ENCODE measurements at places on chromosomes 7 and 10.

- no peak for DNase-seq
These were observed 12.3 kb upstream of the TRDMT1 start for GRCh38 chr10:17213646-17214349.

GRCh38 chr7:22082553-22082885, 136.8 kb upstream of the CDCA7L start:
- no peak for DNase-seq

- DNase-seq, result no peak
These were observed 34.6 kb upstream of the PDSS1 start for GRCh38 chr10:26662864-26663263.

DNA sequence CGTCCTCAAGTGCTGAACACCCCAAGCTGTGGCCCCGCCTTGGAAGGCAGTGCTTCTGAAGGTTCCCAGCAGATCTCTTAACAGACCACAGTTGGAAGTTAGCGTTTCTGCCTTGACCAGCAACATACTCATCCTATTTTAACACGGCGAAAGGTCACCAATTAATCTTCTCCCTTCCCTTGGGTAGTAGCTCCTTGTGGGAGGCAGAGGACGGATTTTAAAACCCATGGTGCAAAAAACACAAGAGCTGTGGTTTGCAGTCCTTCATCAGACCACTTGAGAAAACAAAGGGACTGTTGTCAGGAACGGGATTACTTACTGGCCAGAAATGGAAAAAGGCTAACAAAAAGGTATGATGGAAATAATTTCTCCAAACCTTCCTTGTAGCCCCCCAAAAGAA, 87.3 kb downstream of the BEND7 start:
- no peak for DNase-seq

GRCh38 chr10:101061624-101062231, at the start of gene KAZALD1:
Gene KAZALD1 (plus strand): TSS chr10:101061989. CDS start chr10:101062593, 604 bp downstream.
- DNase-seq, result no peak

DNA sequence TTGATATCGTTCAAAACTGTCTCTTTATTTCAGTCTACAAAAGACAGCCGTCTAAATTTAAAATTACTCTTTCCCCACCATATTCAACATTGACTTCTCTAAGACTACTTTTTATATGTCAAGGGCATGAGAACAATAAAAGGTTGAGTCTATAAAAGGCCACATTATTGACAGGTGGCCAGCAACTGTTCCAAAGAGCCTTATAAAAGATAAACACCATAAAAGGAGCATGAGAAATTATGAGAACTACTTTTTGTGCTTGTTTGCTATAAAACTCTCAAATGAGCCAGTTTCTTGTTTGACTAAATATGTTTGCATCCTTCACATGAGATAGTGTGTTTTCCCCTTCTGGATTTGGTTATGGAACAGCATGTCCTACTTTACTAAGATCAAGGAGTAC, 189.2 kb downstream of the THSD7A start:
- no peak for DNase-seq

DNA sequence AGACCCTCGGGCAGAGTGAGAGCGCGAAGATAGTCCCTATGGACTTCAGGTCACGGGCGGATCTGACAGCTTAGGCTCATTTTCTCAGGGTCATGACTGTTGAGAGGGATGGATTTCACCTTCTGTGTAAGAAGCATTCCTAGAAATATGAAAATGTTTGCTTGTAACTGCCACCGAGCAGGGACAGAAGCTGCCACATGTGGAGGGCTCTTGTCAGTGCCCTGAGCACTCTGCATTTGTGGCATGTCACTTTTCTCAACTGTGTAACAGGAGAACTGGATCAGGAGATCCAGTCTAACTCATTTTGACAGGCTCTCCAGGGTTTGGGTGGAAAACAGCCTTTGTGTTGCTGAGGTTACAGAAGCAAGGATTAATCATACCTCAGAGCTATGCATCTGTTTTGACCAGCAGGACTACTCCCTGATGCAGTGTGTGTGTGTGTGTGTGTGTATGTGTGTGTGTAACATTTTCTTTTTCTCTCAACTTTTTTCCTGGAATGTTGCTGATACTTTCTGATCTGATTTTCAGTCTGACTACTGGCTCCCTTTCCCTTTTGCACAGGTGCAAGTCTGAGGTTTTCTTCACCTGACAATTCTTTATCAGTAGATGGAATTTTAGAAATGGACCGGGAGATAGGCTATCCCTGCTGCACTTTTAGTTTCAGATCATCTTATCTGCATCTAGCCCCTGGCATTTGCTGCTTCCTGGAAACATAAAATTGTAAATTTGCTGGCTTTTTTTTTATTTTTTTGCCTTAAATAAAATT, 183.3 kb downstream of the STK31 start:
- DNase-seq, result no peak

- no peak for DNase-seq
These were observed 79.6 kb upstream of the MTPN start for GRCh38 chr7:136056651-136057231.

DNA sequence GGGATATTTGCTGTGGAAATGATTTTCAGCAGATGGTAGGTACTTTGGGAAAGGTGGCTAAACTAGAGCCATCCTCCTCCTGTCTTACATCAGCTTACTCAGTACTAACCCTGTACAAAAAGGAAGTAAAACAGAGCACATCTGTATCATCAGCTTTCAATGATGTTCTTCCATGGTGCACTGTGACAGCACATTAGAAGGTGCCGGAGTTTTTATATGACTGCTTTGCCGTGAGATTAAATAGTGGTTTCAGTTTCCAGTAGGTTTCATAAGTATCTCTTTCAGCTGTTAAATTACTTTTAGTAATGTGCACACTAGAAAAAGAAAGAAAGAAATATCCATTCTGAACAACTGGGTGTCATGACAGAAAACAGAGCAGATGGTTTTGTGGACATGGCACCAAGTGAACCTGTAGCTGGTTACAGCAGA, 86.5 kb downstream of the ARID5B start:
- no peak for DNase-seq

DNA sequence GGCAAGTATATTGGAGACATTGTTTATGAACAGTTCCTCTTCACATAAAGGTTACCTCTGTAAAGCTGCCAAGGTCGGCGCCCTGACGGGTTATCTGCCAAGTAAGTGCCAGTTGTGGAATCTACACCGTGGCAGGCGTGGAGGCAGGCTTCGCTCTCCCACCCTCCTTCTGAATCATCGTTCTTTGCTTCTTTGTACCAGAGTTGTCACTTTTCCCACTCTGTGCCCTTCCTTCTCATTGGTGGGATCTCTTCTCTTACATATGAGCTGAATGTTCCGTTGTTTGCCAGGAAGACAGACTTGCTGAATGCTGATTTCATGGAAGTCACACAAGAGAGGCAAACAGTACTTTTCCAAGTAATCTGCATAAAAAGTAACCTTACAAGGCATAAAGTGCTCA, 40.6 kb upstream of the PTPRZ1 start:
- no peak for DNase-seq

DNA sequence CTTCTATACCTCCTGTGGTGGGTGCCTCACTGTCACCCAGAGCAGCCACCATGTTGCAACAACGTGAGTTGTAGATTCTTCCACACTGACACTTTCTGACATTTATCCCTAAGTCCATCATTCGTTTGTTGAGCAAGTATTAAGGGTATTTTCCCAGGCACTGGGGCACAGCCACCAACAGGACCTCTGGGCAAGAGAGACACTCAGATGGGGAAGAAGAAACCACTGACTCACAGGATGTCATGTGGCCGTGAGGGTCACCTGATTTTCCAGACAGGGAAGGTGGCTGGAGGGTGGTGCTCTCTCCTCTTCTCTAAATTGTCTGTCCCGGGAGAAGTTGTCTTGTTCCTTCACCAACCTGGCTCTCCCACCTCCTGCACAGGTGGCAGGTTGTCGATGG, 51.7 kb upstream of the PPIF start:
- no peak for DNase-seq

- DNase-seq, result peak; percentile 27
These were observed 72.6 kb downstream of the AP3M1 start for GRCh38 chr10:74078037-74078436.

DNA sequence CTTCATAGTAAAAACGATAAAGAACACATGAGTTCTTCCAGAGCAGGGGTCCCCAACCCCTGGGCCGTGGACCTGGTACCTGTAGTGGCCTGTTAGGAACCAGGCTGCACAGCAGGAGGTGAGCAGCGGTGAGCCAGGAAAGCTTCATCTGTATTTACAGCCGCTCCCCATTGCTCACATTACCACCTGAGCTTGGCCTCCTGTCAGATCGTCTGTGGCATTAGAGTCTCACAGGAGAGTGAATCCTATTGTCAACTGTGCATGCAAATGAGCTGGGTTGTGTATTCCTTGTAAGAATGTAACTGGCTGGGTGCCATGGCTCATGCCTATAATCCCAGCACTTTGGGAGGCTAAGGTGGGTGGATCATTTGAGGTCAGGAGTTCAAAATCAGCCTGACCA, 229.5 kb downstream of the CNTNAP2 start:
- no peak for DNase-seq

DNA sequence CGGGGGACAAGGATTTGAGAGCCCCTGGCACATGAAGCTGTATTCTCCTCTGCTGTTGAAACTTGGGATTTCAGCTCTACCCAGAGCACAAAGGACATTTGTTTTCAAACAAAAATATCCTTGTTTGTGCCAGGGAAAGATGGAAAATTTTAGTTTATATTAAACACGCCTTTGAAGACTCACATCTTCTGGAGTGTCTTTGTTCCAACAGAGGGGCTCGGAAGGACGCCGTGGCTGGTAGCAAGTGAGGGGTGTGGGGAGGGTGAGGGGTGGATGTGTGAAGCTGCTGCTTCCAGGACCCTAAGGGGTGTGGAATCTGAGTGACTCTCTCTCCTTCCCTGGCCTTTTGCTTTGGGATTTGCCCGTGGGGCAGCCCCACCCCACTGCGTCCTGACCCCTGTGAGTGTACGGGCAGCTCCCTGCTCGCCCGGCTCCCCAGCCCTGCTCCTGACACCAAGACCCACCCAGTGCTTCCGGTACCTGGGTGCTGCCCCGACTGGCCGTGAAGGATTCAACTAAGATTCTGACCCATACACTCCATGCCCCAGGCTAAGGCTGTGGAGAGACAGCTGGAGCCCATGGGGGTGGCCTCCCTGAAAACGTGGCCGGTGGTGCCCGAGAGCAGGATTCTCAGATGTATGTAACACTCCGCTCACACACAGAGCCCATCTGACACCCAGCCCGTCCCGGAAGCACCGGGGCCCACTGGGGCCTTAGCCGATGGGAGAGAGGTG, 59.6 kb downstream of the ZRANB1 start:
- DNase-seq, result no peak

DNA sequence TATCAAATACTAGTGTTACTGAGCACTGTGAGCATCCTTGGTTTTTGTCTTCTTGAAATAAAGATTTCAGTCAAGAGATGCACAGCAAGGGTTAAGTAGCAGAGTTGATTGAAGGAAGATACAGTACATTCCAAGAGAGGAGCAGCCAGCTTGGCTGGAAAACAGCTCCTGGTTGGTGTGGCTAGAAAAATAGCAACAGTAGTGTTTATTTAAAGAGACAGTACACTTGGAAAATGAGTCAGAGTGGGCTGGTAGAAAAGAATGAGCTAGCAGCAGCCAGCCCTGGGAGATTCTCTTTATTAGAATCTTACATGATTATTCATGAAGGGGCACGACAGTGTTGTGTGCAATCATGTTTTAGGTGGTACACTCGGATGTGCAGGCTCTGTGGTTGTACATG, 1016.4 kb upstream of the SORCS1 start:
- no peak for DNase-seq

- no peak for DNase-seq
These were observed 29.3 kb downstream of the KMT2C start for GRCh38 chr7:152406491-152406890.

- DNase-seq, result peak; percentile 27
These were observed 129.7 kb downstream of the SAMD9 start for GRCh38 chr7:92988051-92988450.

DNA sequence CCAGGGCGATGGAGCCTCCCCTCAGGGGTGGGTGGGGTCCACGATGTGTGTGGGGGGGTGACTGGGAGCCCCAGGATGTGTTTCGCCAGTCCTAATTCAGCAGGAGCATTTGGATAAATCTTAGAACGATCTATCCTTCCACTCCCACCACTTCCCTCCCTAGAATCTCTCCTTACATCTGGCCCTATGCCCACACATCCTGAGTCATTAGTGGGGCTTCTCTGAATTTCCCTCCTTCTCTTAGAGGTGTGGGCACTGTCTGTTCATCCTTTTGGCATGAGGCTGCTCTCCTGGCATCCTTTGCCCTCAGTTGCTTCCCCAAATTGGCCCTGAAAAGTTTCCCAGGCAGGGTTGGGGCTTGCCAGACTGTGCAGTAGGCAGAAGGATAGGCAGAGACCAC, 1.6 kb downstream of the GHRHR start:
- DNase-seq, result no peak

DNA sequence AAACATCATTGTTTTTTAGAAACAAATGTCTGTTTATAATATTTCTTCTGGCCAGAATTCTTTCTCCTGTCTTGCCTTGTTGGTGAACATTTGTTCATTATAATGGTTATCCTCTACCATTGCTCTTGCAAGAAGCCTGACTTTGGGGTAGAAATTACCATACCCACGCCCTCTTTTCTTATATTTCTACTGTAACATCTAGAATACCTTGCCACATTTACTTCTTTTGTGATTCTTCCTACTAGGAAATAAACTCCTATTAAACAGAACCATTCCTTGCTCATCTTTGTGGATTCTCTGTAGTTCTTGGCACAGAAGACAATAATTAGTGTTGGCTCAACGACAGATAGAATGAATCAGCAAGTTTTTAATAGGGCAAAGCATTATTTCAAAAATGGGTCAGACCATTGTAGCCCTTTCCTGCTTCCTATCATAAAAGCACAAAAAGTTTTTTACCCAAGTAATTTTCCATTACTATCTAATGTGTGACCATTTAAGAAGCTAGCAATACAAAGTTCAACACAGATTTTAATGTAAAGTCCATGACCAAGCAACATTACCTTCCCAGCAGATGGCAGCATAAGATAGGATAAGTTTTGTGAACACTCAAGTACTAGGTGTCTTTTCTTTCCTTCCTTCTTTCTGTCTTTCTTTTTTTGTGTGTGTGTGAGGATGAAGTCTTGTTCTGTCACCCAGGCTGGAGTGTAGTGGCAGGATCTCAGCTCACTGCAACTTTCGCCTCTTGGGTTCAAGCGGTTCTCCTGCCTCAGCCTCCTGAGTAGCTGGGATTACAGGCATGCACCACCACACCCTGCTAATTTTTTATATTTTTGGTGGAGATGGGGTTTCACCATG, 270.4 kb downstream of the HGF start:
- peak; percentile 71 for DNase-seq

DNA sequence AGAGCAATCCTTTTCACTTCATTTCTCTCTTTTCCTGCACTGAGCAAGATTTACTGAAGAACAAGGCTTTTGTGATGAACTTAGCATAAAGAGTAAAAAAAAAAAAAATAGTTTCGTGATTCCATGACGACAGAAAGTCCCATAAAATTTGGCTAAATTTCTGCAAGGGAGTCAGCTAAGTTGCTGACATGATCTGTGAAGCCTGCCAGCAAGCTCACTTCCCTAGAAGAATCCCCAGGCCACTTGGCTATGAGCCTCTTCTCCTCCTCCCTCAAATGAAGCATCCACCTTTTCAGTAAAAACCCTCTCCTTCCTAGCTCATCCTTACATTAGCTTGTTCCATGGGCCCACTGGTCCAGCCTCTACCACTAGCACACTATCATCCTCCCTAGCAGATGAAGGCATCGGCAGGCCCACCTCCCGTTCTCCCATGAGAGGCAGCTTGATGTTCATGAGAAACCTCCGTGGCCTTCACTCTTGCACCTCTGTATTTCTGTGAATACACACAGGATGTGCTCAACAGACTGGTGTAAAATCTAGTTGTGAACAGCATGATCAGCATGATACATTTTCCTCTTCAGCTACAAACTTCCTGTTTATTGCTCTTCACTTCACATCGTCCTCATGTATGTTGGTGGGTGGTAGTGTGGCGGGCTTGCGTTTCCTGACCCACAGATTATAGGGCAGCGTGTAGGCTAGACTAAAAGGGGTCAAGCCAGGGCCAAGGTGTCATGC, 30.9 kb downstream of the GIMAP8 start:
- no peak for DNase-seq
